Activated naive CD4-positive, alpha-beta T cell treated with anti-CD3 and anti-CD28 coated beads for 36 hours (primary cell): ENCODE measurements at places on chromosomes 13 and 19.

- peaks cover 8% of the 10 kb centered on the region for H3K27me3 ChIP-seq
- H3K4me3 ChIP-seq, result no peak overlapping the region
- no peak overlapping the region for H3K27ac ChIP-seq
Observed at GRCh38 chr13:21078501-21078900, 17.1 kb upstream of the LATS2 start.

DNA sequence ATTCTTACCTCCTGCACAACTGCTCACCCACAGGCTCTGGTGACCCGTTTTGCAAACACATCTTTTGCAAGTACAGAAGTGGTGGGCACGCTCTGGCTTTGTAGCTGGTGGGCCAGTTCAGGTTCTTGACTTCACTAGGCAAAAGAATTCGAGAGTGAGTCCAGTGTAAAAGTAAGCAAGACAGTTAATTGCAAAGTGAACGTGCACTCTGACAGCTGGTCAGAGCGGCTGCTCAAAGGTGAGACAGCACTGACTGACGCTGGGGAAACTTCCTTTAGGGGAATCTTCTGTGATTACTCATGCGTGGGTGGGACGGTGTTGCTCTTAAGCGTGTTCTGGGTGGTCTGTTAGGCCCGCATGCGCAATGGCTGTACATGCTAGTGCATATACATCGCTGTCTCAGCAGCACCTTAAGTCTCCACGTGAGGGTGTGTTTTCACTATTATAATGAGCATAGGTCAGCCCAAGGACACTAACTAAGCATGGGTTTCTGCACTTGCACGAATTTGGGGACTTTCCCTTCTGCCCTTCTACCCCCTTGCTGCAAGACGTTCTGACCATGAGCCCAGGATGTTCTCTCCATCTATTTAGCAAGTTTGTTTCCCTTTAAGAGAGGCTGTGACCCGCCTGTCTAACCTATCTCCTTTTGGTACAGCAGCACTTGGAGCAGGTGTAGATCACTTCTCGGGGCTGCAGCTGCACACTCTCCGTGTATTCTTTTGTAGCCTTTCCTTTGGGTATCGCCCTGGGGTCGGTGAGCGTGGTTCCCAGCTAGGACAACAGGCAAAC, 30.2 kb upstream of the CD33 start:
- no peak for DNase-seq
- H3K27ac ChIP-seq, result no peak overlapping the region
- H3K4me1 ChIP-seq, result no peaks in the 10 kb centered on the region
- no peaks in the 10 kb centered on the region for H3K36me3 ChIP-seq
- H3K4me3 ChIP-seq, result no peak overlapping the region

DNA sequence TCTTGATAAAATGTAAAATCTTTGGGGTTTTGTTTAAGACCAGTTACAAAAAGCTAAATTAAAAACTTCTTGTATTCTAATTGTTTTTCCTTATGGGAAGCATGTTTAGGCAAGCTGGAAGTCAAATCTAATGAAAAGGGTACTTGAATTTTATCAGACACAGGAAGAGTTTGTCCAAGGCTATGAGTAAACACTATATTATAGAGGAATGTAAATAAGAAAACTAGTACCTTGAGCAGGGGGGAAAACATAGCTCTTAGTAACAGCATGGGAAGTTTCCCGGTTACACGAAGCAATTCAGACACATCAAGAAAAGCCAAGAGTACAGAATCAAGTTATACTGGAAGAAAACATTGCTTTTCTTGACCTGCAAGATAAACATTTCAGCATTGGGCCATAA, 19.8 kb upstream of the ZNF780A start:
- no peak for DNase-seq
- H3K4me1 ChIP-seq, result no peaks in the 10 kb centered on the region
- H3K27me3 ChIP-seq, result no peaks in the 10 kb centered on the region
- H3K36me3 ChIP-seq, result no peaks in the 10 kb centered on the region

- peaks cover 29% of the 10 kb centered on the region for H3K27me3 ChIP-seq
- no peak overlapping the region for H3K4me3 ChIP-seq
- H3K36me3 ChIP-seq, result peaks cover 23% of the 10 kb centered on the region
Observed at GRCh38 chr19:50419580-50420035, 870 bp downstream of the SPIB start.

GRCh38 chr13:45406421-45406820, 11.8 kb downstream of the SLC25A30 start:
- no peak overlapping the region for H3K27ac ChIP-seq
- no peak for DNase-seq
- peaks cover 2% of the 10 kb centered on the region for H3K4me1 ChIP-seq
- peaks cover 32% of the 10 kb centered on the region for H3K36me3 ChIP-seq

DNA sequence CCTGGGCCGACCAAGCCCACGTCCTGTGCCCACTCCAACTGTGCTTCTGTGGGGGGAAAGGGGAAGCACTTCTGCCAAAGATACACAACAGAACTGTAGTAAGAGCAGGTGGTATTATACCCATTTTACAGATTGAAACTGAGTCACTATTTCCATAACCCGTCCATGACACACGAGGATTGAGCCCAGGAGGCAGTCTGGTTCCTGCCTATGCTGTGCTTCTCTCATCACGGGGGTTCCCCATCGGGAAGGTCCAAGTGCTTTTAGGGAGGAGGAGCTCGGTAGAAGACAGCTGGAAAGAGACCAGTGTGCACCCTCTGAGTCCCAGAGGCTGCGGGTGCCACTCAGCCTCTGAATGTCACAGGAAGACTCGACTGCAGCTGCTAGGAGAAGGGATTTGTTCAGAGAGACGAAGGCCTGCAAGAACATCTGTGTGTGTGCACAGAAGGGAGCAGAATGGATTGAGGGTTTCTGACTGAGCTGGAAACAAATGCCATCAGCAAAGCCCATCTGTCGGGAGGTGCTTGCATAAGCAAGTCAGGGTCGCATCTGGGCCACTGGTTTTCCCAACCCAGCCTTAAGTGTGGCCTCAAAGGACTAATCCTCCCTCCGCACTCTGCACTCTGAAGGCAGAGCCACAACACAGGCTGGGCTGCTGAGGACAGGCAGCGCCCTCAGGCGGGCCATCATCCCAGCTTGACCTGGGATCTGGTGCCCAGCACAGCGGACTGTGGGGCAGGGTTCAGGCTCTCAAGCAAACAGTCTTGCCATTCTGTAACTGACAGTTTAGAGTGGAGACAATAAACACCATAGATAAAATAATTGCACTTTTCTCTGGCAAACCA, 150.0 kb downstream of the DPF1 start:
- H3K4me1 ChIP-seq, result no peaks in the 10 kb centered on the region
- H3K4me3 ChIP-seq, result no peak overlapping the region
- DNase-seq, result no peak
- H3K27me3 ChIP-seq, result no peaks in the 10 kb centered on the region

DNA sequence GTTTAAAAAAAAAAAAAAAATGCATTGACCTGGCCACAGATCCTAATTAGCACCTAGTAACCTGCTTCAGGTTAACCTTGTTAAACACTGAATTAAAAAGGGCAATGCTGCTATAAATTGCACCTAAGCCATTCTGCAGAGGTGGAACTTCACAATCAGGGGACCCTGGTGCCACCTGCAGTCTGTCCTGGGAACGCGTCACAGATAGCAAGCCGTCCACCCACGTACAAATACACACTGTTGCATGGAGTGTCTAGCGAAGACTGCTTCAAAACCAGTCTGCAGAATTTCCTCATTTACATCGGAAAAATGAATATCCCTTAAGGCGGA, 169.3 kb downstream of the COL4A1 start:
- DNase-seq, result peak; percentile 54
- H3K4me1 ChIP-seq, result peaks cover 9% of the 10 kb centered on the region
- H3K36me3 ChIP-seq, result no peaks in the 10 kb centered on the region
- peak overlapping the region; percentile 73 for H3K4me3 ChIP-seq

- H3K27me3 ChIP-seq, result no peaks in the 10 kb centered on the region
- no peak overlapping the region for H3K27ac ChIP-seq
- H3K4me1 ChIP-seq, result peaks cover 36% of the 10 kb centered on the region
- no peak for DNase-seq
- H3K4me3 ChIP-seq, result no peak overlapping the region
Observed at GRCh38 chr19:39533791-39534190, 1.1 kb upstream of the EID2B start.

- peaks cover 24% of the 10 kb centered on the region for H3K36me3 ChIP-seq
- DNase-seq, result peak; percentile 65
- peak within 1 kb of the TSS; percentile 85 for H3K27ac ChIP-seq
- no peaks in the 10 kb centered on the region for H3K27me3 ChIP-seq
- H3K4me3 ChIP-seq, result peak within 1 kb of the TSS; percentile 89
Observed at GRCh38 chr19:19627621-19628500, at the start of gene LPAR2. TSS of gene LPAR2 (minus strand) at chr19:19628220. CDS start at chr19:19627275, 945 bp downstream.

DNA sequence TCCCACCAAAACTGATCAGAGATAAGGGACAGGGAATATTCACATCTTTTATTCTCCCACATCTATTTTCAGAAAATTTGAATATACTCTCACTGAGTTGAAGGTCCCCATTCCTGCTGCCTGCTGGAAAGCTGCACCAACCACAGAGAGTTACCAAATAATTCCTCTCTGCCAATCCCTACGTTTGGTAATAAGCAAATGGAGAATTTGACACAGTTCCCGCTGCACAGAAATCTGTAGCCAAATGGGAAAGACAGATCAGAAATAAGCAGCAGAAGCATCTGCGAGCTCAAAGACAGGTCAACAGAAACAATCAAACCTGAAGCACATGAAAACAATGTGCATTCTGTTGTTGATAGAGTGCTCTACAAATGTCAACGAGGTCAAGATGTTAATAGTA, 9.9 kb downstream of the ZNF112 start:
- no peak overlapping the region for H3K4me3 ChIP-seq
- peaks cover 2% of the 10 kb centered on the region for H3K27me3 ChIP-seq
- H3K36me3 ChIP-seq, result peaks cover 1% of the 10 kb centered on the region
- H3K4me1 ChIP-seq, result no peaks in the 10 kb centered on the region
- H3K27ac ChIP-seq, result no peak overlapping the region

DNA sequence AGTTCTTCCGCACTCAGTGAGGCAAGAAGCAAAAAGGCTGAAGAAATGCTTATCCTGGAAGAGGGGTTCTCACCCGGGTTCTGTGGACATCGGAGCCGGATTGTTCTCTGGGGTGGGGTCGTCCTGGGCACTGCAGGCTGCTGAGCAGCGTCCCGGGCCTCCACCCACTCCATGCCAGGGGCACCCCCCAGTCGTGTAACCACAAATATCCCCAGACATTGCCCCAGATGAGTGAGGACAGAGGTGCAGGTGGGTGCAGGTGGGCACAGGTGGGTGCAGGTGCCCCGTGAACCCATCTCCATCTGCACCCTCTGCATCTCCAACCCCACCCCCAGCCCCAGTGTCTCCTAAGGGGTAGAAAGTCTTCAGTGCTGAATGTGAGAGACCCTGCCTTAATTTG, 67.5 kb downstream of the GNG7 start:
- no peak overlapping the region for H3K4me3 ChIP-seq
- H3K4me1 ChIP-seq, result peaks cover 22% of the 10 kb centered on the region
- no peak for DNase-seq
- no peak overlapping the region for H3K27ac ChIP-seq
- no peaks in the 10 kb centered on the region for H3K36me3 ChIP-seq

DNA sequence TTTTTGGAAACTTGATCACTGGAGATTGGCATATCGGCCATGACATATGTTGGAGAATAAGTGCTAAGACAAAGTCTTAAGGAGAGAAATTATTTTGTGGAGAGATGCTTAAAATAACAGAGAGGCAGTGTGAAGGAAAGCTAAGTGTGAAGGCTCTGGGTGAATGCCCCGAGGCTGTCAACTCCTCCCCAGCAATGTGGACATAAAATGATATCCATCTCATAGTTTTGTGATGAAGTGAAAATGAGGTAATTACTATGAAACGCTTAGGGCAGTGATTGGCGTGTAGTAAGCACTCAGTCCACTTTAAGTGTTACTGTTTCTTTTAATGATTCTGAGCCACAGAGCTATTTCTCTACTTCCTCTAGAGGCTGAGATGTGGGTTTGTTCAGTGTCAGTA, 195.8 kb upstream of the KLF12 start:
- H3K36me3 ChIP-seq, result no peaks in the 10 kb centered on the region
- H3K4me3 ChIP-seq, result no peak overlapping the region
- H3K27me3 ChIP-seq, result no peaks in the 10 kb centered on the region
- no peak overlapping the region for H3K27ac ChIP-seq
- DNase-seq, result no peak

GRCh38 chr13:35839806-35840205, 291.4 kb downstream of the DCLK1 start:
- no peak for DNase-seq
- H3K4me1 ChIP-seq, result no peaks in the 10 kb centered on the region
- H3K4me3 ChIP-seq, result no peak overlapping the region
- H3K27ac ChIP-seq, result no peak overlapping the region
- no peaks in the 10 kb centered on the region for H3K27me3 ChIP-seq

DNA sequence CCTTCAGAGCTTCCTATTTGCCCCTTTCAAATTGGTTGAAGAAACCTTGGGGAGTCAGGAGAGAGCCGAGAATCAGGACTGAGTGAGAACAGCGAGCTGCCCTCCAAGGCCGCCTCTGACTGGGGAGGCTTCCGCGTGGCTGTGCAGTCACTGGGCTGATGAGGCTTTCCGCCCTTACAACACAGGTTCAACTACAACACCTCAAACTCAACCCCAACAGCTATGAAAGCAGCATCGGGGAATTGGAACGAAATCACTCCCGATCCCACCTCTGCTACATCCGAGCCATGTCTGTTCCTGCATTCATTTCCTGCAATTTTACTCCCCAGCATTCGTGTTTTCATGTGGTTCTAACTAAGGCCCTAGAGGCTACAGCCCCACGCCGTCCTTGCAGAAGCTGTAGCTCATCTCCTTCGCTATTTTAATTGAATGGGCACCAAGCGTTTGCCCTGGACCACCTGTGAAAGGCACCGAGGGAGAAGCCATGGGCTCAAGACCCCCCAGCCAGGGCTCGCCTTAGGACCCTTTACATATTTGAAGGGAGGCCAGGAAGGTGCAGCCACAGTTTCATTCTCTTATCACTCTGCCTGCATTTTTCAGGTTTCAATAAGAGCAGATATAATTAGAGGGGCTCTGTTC, 12.3 kb upstream of the RASA3 start:
- peaks cover 48% of the 10 kb centered on the region for H3K4me1 ChIP-seq
- H3K27me3 ChIP-seq, result no peaks in the 10 kb centered on the region
- DNase-seq, result no peak
- H3K27ac ChIP-seq, result no peak overlapping the region

DNA sequence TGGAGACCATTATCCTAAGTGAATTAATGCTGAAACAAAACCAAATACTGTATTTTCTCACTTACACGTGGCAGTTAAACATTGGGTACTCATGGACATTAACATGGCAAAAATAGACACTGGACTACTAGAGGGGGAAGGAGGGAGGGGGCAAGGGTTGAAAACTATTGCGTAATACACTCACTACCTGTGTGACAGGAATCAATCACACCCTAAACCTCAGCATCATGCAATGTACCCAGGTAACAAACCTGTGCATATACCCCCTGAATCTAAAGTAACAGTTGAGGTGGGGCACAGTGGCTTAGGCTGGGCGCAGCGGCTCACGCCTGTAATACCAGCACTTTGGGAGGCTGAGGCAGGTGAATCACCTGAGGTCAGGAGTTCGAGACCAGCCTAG, 207.0 kb downstream of the TDRD3 start:
- DNase-seq, result no peak
- H3K27ac ChIP-seq, result no peak overlapping the region
- peaks cover 9% of the 10 kb centered on the region for H3K27me3 ChIP-seq
- H3K4me1 ChIP-seq, result no peaks in the 10 kb centered on the region
- no peaks in the 10 kb centered on the region for H3K36me3 ChIP-seq

GRCh38 chr13:60146471-60146870, 17.3 kb downstream of the DIAPH3 start:
- no peaks in the 10 kb centered on the region for H3K36me3 ChIP-seq
- no peaks in the 10 kb centered on the region for H3K4me1 ChIP-seq
- no peak overlapping the region for H3K4me3 ChIP-seq
- no peak overlapping the region for H3K27ac ChIP-seq
- DNase-seq, result no peak
